ENCODE measurements at places on chromosomes 2 and 18. TPM values are rescaled to one million over a fixed set of nuclear protein-coding genes. Genes with fewer than 3 reads are reported as not detected.
A peak's percentile ranks its signal among the peaks of the same experiment; 100 is the strongest.

DNA sequence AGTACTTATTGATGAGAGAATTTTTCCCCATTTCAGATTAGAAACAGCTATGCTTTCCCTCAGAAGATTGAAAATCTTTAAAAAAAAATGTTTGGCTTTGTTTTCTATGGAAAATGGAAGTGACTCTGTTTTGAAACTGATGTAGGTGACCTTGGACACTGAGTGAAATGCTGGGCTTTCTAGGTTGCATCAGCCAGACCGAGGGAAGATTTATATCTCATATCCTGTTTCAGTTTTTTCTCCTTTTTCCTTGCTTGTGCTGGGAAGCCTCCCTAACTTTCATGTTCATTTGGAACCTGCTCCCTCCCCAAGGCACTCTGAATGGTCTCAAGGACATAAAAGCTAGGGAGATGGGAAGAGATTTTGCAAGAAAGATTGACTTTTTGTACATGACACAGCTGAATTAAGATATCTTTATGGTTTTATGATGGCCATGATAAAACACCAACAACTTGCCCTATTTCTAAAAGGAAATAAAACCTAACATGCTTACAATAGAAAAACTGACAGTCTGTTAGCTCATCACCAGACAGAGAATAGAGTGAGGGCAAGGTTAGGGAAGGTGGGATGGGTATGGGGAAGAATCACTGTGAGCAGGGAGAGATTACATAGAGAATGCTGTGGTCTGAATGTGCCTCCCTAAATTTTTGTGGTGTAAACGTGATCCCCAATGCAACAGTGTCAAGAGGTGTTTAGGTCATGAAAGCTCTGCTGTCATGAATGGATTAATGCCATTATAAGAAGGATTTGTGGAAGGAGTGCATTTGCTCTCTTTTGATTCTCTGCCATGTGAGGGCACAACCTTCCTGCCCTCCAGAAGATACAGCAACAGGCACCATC is 249.7 kb downstream of the TPGS2 start:
- no peak for ATAC-seq

- ATAC-seq: no peak
Observed at GRCh38 chr2:17672583-17673317, 80.9 kb downstream of the SMC6 start.

- no peak for ATAC-seq
Observed at GRCh38 chr2:189880832-189881492, 96.7 kb downstream of the PMS1 start.

DNA sequence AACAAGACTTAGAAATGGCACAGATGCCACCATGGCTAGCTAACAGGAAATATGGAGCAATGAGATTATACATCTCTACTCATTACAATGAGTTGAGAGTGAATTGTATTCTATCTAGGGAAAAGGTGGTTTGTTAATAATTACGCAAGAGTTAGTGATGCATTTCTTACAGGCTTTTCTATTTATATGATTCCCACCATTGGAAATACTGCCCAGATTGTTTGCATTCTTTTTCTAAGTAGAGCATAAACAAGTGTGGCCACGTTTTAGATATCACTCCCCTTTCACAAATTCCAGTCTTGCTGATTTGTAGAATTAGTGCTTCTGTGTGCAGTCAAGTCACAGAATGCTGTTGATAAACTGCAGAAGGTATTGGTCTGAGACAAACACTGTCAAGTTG is 56.6 kb downstream of the ZNF804A start:
- ATAC-seq: no peak

- ATAC-seq: no peak
Observed at GRCh38 chr2:15615301-15615920, 23.7 kb downstream of the DDX1 start.

DNA sequence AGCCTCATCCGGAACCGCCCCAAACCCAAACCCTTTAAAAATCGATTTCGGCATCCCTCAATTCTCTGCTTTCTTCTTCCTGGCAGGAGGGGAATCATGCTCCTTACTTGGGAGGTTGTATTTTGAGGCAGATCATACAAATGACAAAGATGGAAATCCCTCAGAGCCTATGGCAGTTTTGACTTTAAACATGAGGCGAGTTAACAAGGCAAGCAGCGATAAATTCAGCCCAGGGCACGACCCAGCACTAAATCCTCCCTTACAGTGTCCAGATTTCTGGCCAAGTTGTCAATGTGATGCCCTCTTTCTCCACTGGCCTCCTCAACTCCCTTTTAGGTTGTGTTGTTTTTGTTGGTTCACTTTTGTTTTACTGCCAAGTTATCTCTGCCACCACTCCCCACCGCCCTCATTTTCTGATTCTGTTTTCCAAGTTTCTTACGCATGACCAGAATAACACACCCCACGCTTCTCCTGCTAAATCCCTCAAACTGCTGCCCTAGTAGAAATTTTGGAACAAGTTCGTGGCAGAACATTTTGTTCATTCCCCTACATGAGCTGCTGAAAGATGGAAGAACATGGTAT is 68.3 kb downstream of the CTAGE1 start:
- no peak for ATAC-seq

- ATAC-seq: no peak
Observed at GRCh38 chr2:36807223-36807886, 110.8 kb downstream of the VIT start.

GRCh38 chr2:37507703-37508102 is 163.3 kb downstream of the QPCT start:
- no peak for ATAC-seq

- no peak for ATAC-seq
Observed at GRCh38 chr2:104595576-104595975, 258.3 kb upstream of the POU3F3 start.

- ATAC-seq: no peak
Observed at GRCh38 chr2:118309257-118309945, 221.1 kb downstream of the INSIG2 start.

- no peak for ATAC-seq
Observed at GRCh38 chr18:58297198-58297597, 253.2 kb downstream of the NEDD4L start.

GRCh38 chr18:13436576-13436975 is 218.0 kb downstream of the LDLRAD4 start:
- ATAC-seq: no peak

DNA sequence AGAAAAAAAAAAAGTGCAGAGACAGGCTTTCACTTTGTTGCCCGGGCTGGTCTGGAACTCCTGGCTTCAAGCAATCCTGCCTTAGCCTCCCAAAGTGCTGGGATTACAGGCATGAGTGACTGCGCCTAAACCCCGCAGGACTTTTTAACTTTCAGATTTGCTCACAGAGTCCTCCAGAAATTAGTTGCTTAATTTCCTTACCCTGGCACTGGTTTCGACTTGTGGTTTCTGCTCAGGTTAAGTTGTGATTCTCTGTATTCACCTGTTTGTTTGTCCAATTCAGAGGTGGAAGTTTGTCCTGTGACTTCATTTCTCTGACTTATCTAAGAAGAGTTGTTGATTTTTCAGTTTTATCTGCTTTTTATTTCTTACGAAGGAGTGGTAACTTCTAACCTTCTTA is 238.1 kb downstream of the TMEM182 start:
- no peak for ATAC-seq

GRCh38 chr2:206204710-206205109 is 45.0 kb downstream of the EEF1B2 start:
- no peak for ATAC-seq

DNA sequence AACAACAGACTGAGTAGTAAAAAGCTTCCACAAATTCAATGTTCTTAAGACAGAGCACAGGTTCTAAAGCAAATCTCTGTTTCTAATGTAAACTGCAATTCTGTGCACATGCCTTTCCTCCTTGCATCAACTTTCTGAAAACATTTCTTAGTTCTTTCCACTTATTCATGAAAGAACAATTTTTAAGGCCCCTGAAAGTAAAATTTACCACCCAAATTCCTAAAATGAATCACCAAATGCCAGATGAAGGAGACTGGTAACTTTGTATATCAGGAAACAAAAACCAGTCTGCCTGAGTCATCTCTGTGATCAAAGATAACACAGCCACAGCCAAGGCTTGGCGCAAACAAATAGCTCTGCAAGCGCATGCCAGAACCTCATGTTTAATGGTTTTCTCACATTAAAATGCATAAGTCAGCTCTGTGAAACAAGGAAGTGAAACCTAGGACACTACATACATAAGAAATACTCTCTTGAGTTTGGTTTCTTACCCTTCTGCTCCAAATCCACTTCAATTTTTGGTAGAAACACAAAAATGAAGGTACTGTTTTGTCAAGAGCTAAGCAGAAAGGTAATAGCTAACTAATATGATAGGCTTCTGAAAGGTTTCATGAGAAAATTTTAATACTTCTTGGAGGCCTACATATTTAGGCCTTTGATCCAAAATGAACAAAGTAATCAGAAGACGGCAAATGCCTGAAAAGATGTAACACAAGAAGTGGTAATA is 169.4 kb downstream of the THADA start:
- ATAC-seq: peak; percentile 94

HEATR5B gene
- 14.8 TPM for total RNA-seq

TLX2 gene
- total RNA-seq: not detected

GREB1L gene
- total RNA-seq: not detected

ACP1 gene
- 61.2 TPM for total RNA-seq

CCDC142 gene
- 4.6 TPM for total RNA-seq

Measured in esophagus mucosa (tissue), 1 donor.